ENCODE measurements at places on chromosomes 5 and 9. TPM values are rescaled to one million over a fixed set of nuclear protein-coding genes. Genes with fewer than 3 reads are reported as not detected.

- no peak for DNase-seq
Observed at GRCh38 chr5:36507332-36507952, 99.0 kb upstream of the SLC1A3 start.

GRCh38 chr5:167889276-167889675 is 402.2 kb upstream of the WWC1 start:
- no peak for DNase-seq

The PTGES gene
- polyA plus RNA-seq, result 26.8 TPM

The STKLD1 gene
- 1.1 TPM for polyA plus RNA-seq

DNA sequence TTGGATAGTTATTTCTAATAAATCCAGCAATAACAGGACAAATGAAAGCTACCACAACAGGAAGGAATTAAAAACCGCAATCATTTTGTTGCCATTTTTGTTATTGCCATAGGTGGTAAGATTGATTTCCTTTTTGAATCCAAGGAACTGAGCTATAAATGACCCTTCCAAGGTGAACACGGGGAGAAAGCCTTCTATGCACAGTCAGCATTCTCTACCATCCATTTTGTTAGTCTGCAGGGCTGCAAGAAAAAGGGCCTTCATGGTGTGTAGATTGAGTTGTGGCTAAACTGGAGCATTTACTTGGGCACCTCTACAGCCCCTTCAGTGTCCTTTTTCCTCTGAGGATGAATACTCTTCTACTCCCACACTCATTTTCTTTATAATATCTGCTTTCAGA is 18.6 kb upstream of the REEP5 start:
- no peak for DNase-seq

- DNase-seq, result peak; percentile 8
Observed at GRCh38 chr5:148397968-148398595, 14.3 kb downstream of the FBXO38 start.

GRCh38 chr5:139740992-139741672 is 54.5 kb upstream of the PSD2 start:
- no peak for DNase-seq

The NDUFS4 gene
- 107 TPM for polyA plus RNA-seq

The IFNB1 gene
- not detected for polyA plus RNA-seq

GRCh38 chr9:121835587-121836365 is 184.3 kb downstream of the DAB2IP start:
- no peak for DNase-seq

- DNase-seq, result no peak
Observed at GRCh38 chr5:73692981-73693380, 67.0 kb downstream of the ARHGEF28 start.

DNA sequence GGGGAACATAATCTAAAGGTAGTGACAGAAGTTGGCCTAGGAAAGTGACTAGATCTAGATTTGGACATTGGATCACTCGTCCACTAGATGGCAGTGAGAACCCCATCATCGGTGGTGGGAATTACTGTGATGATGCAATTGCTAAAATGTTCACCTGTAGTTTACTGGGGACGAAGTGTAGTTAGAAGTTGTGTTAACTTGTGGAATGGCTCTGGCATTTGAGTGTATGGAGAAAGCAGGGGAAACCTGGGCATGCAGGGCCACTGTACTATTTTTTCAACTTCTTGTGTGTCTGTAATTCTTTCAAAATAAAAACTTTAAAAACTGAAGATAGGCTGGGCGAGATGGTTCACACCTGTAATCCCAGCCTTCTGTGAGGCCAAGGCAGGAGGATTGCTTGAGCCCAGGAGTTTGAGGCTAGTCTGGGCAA is 75.5 kb downstream of the PHAX start:
- DNase-seq, result peak; percentile 18

The WHRN gene
- polyA plus RNA-seq, result 12.1 TPM

GRCh38 chr5:68818057-68818695 is 275.6 kb upstream of the SLC30A5 start:
- DNase-seq, result no peak

Measured in urinary bladder (tissue), 4 donors.